SW 1271 (cell line): ENCODE measurements at places on chromosomes 1 and 21.
A peak's percentile ranks its signal among the peaks of the same experiment; 100 is the strongest.

- no peak for DNase-seq
Observed at GRCh38 chr1:200867018-200867811, 5.6 kb upstream of the GPR25 start.

DNA sequence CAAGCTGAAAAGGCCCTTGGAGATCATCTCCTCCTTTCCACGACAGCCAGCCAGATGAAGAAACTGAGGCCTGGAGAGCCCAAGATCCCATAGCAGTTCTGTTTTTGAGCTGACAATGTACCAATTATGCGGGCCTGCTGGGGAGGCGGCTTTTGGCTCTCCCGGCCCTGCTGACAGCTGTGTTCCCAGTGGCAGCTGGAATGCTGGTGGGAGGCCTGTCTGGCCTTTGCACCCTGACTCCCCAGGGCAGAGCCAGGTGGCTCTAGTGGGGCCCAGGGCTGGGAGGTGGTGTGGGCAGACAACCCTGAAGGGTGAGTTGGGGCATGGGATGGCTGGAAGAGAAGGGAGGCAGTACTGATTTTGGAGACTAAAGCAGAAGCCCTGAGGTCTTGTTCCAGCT, 30.7 kb upstream of the WASF2 start:
- no peak for DNase-seq

DNA sequence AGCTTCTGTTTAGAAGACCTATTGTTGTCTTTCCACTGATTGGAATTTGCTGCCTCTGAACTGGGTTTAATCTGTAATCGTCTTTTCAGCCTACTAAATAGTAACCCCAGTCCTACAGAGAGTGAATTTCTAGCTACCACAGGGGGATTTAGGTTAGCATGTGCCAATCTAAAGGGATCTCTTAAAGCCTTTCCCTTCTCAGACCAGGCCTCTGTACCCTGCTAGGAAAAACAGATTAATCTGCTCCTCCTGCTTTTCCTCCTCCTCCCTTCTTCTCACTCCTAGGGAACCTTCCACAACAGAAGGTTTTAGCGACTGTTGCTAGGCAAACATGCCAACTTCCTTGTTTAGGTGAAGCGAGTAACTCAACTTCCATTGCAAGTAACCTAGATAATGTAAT, 1.3 kb upstream of the RC3H1 start:
- no peak for DNase-seq

- DNase-seq, result no peak
Observed at GRCh38 chr1:28045777-28046176, 42.6 kb downstream of the EYA3 start.

DNA sequence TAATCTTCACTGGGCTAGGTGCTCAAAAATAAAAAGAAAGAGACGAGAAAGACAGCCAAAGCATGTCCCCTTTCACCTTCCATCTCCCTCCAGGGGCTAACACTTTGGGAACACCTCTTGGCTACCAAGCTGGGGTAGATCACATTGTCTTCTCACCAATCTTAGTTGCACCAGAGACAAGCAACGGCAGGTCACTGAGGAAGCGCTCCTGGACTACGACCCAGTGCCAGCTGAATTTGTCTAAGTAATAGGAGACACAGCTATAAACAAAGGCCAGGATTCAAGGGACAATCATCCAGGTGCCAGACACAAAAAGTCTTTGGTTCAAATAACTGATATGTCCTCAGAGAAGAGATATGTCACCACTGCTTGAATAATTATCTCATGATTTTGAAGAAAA, 100.4 kb downstream of the SLC45A1 start:
- DNase-seq, result no peak

- no peak for DNase-seq
Observed at GRCh38 chr21:38984568-38984967, 178.8 kb downstream of the ETS2 start.

GRCh38 chr21:27292783-27293182, 325.9 kb upstream of the ADAMTS5 start:
- no peak for DNase-seq

DNA sequence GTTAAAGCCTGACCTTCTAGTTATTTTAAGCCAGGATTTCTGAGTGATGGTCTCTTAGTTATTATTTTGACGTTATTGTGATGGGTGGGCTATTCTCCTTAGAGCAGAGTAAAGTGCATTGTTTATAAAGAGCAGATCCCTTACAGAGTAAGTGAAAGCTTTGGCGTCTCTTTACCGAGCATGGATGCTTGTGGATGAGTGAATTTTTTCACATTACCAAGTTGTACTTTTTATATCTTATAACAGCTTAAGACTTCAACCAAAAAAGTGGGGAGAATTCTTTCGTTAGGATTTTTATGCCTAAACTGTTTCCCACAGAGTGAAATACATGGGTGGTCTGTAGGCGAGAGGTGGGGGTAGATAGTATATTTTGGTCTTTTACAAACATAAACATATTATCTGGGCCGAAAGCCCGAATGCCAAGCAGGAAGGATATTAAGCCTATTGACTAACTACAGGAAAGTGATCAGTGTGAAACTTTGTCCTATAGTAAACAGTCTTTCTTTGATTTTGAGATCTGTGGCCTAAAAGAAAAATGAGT, 279.1 kb upstream of the C1orf105 start:
- no peak for DNase-seq

DNA sequence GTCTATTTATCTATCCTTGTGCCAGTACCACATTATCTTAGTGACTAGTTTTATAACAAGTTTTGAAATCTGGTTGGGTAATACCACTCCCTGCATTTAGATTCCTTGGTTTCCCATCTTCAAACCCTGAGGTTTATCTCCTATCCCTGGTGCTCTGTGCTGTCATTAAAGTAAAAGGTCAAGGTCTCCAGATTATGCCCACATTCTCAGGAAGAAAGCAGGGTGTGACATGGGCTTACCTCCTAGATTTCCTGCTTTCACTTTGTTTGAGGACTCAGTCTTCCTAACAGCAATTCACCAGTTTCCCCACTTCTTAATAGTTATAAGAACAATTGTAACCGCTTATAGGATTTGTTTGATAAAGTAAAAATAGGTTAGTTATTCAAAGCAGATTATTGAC, 86.0 kb downstream of the CACHD1 start:
- no peak for DNase-seq

GRCh38 chr1:201552941-201553351, 14.0 kb downstream of the NAV1 start:
- no peak for DNase-seq

DNA sequence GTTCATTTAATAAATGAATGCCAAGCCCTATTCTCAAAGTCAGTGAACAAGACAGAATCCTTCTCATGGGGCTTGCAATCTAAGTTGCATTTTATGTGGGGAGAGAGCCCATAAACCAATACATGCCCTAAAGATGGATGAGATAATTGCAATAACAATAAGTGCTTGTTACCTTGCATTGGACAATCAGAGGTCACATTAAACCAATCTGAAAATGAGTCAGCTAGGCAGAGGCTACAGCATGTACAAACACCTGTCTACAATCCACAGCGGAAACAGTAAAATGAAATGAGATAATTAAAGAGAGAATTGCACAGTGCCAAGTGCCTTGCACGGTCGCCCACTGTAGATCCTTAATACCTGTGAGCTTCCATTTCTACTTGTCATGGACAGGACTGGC, 7.4 kb upstream of the IGFN1 start:
- DNase-seq, result no peak

DNA sequence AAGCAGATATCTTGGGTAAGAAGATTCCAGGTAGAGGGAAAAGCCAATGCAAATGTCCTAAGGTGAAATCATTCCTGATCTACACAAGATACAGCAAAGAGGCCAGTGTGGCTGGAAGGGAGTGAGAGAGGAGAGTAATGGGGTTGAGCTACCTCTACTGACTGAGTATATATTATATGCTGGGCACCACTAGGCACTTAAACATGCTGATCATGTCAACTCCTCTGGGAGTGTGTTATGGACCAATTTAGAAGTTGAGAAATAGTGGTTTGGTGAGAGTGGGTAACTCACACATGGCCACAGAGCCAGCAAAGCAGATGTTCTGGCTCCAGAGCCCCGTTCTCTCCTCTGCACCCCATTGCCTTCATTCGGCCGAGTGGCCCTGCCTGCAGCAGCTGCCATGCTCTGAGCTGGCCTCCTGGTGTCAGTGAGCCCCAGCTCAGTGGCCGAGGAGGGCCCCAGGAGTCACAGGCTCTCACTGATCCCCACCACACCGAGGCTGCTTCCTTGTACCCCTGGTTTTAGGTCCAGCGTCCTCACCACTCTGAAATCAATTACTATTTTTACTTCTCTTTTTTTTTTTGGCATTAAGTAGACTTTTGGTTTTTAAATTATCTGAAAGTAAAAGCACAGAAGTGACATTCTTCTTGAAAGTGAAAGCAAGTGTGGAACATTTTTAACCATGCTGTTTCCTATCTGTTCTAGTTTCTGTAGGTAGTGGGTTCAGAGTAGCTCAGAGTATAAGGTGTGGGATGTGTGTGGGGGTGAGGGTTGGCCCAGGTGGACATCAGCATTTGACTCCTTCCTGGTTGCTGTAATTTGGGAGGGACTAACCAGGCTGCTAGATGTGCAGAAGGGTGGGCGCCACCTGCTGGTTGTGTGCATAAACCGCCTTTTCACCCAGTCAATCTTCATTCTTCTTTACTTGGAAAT, 45.8 kb upstream of the CRNN start:
- DNase-seq, result peak; percentile 57

GRCh38 chr1:9559673-9560072, 20.4 kb downstream of the SLC25A33 start:
- no peak for DNase-seq

DNA sequence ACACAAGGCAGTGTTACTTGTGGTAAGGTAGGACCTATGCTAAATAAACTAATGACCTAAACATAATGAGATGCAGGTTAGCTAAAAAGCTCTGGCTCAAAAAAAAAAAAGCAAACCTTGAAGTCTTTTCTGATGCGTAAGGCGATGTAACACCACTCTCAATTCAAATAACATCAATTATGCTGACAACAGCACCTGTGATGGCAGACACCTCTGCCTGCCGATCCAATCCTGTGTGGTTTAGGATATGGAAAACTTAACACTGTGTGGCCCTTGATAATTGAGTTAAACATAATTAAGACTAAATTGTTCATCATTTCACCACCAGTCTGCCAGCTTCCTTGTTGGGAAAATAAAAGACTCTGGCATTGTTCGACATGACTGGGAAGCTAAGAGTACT, 9.1 kb downstream of the RPAP2 start:
- no peak for DNase-seq

GRCh38 chr21:31354604-31355443, 10.8 kb upstream of the TIAM1 start:
- peak; percentile 73 for DNase-seq

DNA sequence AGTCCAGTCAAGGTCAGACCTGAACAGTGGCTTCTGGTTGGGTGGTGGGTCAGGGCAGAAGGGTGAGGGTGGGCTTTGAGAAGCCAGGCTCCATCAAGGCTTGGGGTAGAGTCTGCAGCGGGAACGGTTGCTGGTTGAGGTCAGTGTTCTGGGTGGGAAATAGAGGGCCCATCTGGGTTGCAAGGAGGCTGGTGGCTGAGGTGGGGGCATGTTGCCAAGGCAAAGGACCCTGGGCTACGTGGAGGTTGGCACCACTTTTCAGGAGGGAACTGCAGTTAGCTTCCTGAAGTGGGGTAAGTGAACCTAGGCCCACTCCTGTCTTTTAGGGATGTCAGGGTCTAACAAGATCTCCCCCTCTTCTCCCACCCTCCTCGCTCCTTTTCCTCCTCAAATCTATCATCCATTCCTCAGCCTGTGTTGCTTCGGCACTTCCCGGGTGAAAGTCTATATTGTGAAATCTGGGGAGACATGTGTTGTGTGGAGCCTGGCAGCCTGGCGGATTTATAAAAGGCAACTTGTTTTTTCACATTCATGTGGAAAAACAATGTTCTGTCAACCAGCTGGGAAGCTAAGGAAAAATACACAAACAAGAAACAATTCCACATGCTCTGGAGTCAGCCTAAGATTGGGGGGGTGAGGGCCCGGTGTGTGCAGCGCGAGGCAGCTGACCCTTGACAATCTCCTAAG, 1.5 kb downstream of the IL22RA1 start:
- no peak for DNase-seq

GRCh38 chr1:2819831-2820730, 18.6 kb upstream of the TTC34 start:
- DNase-seq, result no peak

DNA sequence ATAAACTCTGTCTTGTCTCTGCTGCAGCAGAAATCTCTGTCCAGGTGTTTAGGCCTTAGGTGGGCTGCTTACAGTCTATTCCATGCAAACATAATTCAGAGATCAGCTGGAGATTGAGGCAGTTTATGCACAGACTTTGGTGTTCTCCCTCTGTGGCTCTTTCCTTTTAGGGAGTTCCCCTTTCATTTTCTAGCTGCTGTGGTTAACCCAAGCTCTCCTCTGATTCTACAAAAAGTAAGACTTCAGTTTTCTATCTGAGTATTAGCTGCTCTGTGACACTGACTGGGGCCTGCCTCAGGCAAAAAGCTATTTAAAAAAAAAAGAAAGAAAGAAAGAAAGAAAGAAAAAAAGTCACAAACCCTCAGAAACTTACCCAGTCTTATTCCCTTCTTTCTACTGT, 211.1 kb downstream of the CAMTA1 start:
- DNase-seq, result no peak

DNA sequence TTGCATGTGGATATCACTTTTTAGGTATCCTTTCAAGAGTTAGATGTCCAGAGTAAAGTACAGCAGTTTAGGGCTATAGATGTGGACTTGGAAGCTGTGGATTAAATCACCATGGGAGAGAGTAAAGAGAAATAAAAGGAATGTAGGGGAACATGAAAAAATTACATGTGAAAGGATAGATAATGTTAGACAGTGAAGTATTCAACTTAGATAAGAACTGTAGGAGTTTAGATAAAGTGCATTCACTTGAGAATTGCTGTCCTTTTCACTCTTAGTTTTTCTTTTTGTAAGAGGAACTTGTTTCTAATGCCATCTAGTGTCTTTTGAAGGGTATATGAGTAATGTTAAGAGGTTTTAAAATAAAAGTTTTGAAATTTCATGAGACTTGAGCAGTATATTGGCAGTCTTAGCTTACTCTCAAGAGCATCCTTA, 40.1 kb downstream of the MAST2 start:
- DNase-seq, result peak; percentile 33

DNA sequence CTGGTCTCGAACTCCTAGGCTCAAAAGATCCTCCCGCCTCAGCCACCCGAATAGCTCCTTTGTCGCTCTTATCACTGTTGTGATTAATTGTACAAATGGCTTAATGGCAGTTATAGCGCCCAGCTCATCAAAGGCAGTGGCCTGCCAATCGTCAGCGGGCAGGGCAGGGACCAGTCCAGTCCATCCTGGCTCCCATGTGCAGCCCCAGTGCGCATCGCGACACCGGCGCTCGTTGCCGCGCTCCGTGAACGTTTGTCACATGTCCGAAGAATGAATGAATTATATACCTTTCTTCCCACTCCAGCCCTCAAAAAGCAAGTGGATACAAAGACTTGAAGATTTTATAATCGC, 18.4 kb downstream of the MTX1 start:
- no peak for DNase-seq

GRCh38 chr1:37449936-37450335, 24.4 kb upstream of the ZC3H12A start:
- DNase-seq, result no peak

GRCh38 chr1:9181176-9181906, 52.4 kb upstream of the GPR157 start:
- no peak for DNase-seq
